Kidney (tissue), 22 donors: ENCODE measurements at places on chromosomes 5 and 9. TPM values are rescaled to one million over a fixed set of nuclear protein-coding genes. Genes with fewer than 3 reads are reported as not detected.

C8G gene
- 2.1 TPM for polyA plus RNA-seq

- peak; percentile 90 for DNase-seq
These were observed 46.3 kb downstream of the PTCD2 start for GRCh38 chr5:72366324-72366976.

DNA sequence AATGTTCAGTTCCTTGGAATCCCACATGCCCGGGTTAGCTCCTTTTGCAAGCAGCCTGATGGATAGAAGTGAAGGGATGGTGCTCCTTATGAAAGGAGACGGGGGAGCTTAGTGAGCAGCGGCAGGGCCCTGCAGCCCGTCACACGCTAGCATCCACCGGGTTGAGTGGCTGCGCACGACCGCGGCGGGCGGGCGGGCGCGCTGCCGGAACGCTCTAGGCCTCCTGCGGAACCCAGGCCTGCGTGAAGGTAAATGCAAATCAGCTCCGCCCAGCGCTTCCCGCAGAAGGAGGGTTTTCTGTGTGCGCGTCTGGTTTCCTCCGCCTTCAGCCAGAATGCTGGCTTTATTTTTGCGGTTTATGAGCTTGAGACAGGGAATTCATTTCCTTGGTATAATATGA is 19.8 kb downstream of the IL12B start:
- DNase-seq = peak; percentile 67

CCDC192 gene
- polyA plus RNA-seq = not detected

CTSV gene
- 11.2 TPM for polyA plus RNA-seq

GADD45G gene
- polyA plus RNA-seq = 48.4 TPM

ARL14EPL gene
- polyA plus RNA-seq = not detected

DNA sequence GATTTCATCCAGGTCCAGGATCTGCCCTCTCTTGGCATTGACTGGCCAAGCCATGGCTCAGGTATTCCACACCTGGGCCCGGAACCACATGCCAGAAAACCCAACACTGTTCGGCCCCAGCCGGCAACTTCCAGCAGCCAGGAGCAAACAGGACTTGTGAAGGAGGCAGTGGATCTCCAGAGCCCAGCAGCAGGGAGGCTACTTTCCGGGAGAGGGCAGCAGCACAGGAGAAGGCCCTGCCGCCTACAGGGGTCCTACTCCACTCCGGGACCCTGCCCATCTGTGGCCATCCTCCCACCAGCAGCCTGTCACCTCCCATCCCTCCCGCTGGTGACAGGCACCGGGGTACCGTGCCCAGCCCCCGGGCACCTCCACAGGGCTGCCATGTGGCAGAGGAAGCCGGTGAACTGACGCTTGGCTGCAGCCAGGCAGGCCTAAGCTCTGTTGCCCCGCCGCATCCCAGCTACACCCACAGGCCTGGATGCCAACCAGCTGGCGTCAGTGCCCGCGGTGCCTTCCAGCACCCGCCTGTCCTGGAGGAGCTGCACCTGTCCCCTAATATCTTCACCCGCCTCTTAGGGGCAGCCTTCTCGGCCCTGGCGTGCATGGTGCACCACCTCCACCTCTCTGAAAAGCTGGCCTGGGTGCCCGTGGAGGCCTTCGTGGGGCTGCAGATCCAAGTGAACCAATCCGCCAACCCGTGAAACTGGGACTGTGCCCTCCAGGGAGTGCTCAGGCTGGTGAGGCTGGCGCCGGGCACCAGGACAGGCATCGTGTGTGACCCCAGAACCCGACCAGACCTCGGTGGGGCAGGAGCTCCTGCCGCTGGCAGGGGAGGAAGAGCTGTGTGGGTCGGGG is 18.9 kb upstream of the SLC30A5 start:
- DNase-seq = peak; percentile 25

DNA sequence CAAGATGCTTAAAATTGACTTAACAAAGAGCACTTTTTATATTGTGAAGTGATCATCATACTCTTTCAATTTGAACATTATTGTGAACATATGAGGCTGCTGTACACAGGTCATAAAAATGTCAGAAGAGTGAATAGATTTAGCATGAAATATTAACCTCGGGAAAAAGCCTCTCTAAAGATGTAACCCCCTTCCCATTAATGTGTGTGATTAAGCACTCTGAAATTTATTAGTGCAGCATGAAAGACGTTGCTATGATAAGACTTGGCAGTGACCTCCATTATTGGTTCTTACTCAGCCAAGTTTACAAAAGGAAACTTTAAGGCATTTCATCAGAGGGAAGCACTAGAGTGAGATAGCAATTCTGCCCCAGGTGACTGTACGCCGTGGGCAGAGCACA is 326.5 kb downstream of the NTRK2 start:
- no peak for DNase-seq

- DNase-seq = peak; percentile 70
These were observed 311.4 kb downstream of the TLE4 start for GRCh38 chr9:79883073-79883645.

- DNase-seq = no peak
These were observed 116.6 kb downstream of the KLHL3 start for GRCh38 chr5:137619191-137619870.

UBE2D2 gene
- polyA plus RNA-seq = 118 TPM

NR5A1 gene
- polyA plus RNA-seq = not detected

GRCh38 chr5:172002310-172002709 is 4.1 kb downstream of the FBXW11 start:
- peak; percentile 56 for DNase-seq

GRCh38 chr5:177496070-177496726 is 1.2 kb downstream of the PDLIM7 start:
- peak; percentile 56 for DNase-seq

DNA sequence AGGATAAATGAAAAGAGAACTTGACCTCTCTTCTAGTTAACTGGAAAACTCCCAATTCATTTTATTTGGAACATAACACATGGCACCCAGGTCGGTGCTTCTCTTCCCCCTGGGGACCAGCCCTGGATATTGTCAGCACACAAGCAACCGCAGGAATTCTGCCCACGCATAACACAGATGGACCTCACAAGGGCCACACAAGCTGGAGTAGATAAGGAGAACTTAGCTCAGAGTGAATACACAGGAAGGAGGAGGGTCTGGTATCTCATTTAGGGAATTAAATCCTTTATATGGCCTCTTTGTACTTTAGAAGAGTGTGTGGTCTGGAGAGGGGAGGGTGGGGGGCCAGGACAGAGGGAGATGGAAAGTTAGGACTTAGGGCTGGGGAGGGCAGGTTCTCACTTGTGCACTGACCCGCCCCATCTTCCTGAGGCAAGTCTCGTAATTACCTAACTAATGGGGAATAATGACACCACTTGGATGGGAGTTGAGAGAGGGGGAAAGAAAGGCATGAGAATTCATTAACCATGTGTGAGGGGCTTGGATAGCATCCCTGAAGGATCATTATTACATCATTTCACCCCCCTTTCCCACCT is 341.2 kb upstream of the WWC1 start:
- DNase-seq = no peak

C9orf153 gene
- not detected for polyA plus RNA-seq

BTNL8 gene
- 1.2 TPM for polyA plus RNA-seq

DNA sequence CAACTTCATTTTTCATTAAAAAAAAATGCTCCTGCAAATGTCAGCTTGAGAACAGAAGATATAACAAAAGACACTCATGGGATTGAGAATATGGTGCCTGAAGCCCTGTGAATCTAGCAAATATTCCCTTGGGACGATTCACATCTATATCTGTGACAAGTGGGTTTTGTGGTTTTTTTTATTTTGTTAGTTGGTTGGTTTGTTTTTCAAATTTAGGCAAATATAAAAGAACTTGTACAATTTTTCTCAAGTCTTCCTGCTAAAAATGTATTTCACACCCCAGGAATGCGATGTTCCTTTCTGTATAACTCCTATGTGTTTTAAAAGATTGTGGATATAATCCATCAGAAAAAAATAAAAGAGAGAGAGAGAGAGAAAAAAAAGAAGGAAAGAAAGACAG is 1061.8 kb upstream of the ARRDC3 start:
- DNase-seq = no peak

GRCh38 chr5:33973271-33973670 is 11.2 kb downstream of the SLC45A2 start:
- DNase-seq = no peak

LCN9 gene
- polyA plus RNA-seq = not detected

EIF4E1B gene
- not detected for polyA plus RNA-seq

DNA sequence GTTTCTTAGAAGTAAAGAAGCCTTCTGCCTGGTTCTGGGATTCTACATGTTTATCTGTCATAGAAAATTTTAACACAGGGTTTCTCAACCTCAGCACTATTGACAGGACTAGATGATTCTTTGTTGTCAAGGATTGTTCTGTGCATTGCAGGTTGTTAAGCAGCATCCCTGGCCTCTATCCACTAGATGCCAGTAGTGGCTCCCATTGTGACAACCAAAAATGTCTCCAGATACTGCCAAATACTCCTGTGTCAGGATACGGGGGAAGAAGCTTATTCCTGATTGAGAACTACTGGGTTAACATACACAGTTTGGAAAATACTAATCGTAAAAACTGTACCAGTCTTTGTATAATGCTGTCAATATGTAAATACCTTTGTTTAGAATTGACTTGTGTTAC is 167.1 kb downstream of the NIPBL start:
- no peak for DNase-seq

DNA sequence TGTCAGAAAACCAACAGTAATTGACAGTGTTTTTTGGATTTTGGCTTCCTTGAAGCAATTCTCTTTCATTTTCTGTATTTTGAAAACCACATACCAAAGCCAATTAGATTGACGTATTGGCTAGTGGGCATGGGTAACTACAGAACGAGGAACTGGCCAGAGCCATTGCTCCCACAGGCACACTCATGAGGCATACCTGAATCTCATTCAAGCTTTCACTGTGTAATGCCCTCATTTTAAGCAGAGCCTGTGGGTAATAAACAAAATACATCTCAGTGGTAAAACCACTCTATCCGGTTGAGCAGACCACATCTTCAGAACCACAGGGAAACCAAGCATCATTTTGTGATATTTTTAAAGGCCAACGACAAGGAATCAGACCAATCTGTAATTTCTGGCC is 394.1 kb downstream of the ZNF608 start:
- no peak for DNase-seq

EDIL3 gene
- 5.2 TPM for polyA plus RNA-seq

GRCh38 chr5:138273834-138274188 is 610 bp downstream of the GFRA3 start:
- DNase-seq = no peak

GCNT4 gene
- polyA plus RNA-seq = 2.6 TPM

GRCh38 chr5:168365581-168366081 is 74.2 kb downstream of the WWC1 start:
- peak; percentile 61 for DNase-seq

DNA sequence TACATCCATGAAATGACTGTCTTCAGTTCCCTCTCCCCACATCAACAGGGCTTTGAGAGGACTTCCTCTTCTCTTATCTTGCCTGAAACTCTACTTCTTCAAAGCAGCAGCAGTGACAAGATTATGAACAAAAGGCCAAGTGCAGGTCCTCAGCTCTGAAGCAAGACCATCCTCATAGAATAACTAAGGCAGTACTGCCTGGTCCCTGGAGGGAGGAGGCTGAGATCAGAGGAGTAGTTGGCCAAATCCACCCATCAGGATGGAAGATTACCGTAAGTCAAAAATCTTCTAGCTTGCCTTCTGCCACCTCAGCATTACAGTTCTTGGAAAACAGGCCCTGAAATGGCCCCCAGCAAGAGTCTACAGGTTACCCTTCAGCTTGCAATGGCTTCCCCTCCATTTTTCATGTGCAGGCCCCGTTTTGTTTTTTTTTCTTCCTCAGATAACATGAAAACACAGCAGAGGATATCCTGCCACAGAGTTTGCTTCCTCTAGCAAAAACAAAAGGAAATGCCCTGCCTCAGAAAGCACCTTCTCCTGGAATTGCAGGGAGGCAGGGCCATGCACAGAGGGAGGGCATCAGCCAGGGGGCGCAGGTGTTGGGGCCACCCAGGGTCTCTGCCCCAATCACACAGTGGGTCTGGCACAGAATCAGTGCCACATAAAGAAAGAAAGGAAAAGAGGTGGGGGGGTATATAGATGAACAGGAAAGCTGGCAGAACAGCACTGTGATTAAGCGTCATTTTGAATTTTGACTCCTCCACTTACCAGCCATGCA is 40.0 kb downstream of the KLHL3 start:
- peak; percentile 17 for DNase-seq

DNA sequence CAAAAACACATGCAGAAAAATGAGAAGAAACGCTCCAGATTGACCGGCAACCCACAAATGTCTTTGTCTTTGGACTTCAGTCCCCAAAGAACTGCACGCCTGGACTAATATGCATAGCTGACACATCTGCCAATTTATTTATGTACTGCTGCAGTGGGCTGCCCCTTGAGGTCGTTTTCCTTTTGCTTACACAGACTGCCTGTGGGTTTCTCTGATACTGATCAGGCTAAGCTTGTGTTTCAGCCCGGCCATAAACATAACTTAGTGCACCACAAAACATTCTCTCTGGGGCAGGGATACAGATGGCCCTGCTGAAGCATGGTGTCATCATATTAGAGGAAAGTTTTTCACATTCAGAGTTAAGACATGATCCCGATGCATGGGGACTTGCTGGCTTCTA is 75.4 kb downstream of the NUDT12 start:
- peak; percentile 67 for DNase-seq

- no peak for DNase-seq
These were observed 104.7 kb upstream of the ISL1 start for GRCh38 chr5:51278539-51278938.

DNA sequence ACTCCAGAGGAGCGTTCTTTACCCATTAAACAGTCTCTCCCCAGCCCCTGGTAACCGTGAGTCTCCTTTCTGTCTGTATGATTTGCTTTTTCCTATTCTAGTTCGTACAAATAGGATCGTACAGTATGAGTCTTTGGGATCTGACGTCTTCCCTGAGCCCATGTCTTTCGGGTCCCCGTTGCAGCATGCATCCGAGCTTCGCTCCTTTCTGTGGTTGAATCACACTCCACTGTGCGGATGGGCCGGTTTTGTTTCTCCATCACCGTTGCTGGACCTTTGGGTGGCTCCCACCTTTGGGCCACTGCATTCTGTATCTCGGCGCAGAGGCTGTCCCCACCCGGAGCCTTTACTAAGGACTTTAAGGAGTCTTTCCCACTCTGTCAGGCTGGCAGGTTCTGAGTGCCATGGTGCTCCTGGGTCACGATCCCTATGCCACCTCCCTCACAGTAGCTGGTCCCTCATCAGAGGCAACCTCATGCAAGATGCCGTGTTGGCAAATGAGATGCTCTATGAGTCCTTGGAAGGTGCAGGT is 145.7 kb upstream of the COL5A1 start:
- no peak for DNase-seq

PCDHGA2 gene
- 0.73 TPM for polyA plus RNA-seq

- DNase-seq = no peak
These were observed 38.7 kb upstream of the UBTD2 start for GRCh38 chr5:172322028-172322965.

GRCh38 chr5:59608745-59609144 is 284.8 kb downstream of the PDE4D start:
- no peak for DNase-seq

DNA sequence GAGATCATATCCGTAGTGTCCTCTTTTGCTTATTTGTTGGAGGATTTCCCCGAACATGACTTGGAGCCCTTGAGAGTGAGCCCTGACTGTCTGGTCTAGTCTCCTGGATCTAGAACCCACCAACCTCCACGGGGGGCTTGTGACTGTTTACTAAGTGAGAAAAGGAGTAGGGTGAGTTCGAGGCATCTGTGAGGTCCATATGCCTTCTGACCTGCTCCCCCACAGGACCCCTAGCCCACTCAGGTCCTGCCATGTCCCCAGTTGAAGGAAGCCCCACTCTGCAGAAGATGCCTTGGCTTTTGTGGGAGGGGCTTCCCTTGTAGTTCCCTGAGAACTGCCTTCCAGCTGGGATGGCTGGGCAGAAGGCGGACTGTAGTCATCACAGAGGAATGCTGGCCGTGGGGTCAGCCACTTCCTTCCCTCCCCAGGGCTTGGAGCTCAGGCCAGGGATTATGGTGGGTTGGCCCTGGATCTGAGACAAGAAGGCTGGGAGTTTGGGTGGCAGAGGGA is 7.0 kb upstream of the IRF1 start:
- peak; percentile 31 for DNase-seq

TMEM203 gene
- polyA plus RNA-seq = 53.5 TPM
